ENCODE measurements at places on chromosomes 5 and 9.

DNA sequence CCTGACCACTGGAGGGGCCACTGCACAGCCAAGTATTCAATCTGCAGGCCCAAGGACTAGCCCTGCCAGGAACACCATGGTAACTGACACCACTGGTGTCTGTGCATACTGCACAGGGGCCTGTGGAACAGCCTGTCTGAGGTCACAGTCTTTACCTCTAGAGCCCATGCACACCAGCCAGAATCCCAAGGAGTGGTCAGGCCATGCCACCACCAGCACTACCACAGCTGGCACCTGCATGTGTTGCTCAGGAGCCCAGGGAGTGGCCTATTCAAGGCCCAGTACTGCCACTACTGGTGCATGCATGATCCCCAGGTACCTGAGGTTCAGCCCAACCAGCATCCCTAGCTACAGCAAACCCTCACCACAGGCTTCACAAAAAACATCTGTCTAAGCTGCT lies 546.0 kb upstream of the RGMB start:
- DNase-seq, result no peak

DNA sequence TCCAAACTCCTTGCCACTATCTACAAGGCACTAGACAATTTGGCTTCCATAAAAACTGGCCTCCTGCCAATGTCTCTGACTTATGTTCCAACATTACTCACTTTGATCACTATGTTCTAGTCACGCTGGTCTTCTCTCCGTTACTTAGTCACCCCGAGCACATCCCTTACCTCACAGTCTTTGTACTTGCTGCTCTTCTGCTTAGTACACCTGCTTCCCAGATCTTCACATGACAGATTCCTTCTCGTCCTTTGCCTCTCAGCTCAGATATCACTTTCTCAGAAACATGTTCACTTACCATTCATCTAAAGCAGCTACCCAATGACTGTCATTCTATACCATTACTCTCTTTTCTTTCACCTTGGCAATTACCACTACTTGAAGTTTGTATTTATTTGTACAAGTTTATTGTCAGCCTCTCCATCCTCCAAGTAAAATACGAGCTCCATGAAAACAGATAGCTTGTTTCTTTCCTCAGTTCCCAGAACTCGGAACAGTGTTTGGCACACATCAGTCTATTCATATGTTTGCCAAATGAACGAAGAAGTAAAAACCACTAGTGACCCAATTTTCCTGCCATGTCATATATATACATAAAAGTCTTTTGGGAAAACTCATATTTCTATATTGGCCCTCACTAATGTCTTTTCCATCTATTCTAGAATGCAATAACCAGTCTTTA lies 5.9 kb upstream of the SLC22A5 start:
- no peak for DNase-seq

- no peak for DNase-seq
These were observed 31.7 kb downstream of the UGCG start for GRCh38 chr9:111928359-111928720.

DNA sequence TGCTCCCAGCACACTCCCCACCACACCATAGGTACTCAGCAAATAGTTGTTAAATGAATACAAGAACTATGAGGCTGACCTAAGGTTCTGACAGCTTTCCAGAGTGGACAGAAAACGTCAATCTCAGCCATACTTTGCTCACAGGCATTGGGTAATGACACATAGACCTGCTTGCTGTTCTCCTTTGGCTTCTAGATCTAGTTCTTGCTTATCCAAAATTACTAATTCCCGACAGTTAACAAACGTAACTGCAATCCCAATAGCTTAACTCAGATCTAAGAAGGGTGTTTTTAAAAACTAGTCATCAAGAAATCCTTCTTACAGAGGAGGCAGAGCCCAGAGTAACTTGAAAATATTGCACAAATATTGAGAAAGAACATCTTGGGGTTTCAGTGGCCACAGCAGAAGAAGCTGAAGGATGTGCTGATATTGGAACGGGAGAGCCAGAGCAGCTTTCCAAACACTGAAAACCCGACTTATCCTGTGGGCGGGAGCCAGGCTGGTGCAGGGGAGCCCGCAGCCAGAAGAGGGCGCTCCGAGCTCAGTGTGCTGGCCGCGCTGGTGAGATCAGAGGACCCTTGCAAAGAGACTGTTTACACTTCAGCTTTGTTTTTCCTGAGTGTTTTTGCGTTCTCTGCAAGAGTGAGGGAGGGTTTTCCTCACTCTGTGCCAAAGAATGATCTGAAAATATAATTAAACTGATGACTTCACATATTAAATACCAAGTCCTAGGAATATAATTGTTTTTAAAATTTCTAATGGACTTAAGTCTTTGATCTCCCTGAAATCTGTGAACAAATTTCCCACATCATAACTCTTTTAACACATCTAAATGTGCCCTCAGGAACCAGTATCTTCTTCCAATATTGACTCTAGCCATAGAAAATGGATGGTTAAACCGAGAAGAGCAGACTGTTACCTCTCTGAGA lies 30.3 kb downstream of the FGF1 start:
- peak; percentile 33 for DNase-seq

DNA sequence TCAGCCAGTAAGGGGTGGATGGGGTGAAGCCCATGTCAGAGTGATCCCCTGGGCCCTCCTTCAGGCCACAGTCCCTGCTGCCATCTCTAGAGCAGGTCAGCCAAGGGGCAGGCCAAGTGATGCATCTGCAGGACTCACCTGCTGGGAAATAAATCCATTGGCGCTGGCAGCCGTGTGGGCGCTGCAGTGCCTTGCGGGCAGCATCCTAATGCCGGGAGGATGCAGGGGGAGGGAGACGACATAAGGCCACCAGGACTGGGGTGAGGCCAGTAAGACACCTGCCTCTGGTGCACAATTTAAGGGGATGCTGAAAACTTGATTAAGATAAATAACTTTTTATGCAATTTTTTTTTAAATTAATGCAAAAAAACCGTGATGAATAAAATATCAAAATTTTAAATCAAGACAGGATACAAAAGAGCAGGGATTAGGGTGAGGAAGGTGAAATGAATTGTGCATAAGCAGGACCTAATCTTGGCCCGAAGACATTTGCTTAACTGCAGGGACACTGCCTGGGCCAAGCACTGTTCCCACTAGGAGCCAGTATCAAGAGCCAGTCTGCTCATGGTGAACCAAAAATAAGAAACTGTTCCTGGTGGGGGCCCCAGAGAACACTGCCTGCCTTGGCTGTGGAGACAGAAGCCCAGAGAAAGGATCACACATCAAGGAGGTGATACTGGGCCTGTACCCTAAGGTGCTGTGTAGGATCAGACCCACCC lies 67.5 kb upstream of the CPLX2 start:
- DNase-seq, result no peak

GRCh38 chr9:297104-297972 lies 82.7 kb downstream of the DOCK8 start:
- no peak for DNase-seq

DNA sequence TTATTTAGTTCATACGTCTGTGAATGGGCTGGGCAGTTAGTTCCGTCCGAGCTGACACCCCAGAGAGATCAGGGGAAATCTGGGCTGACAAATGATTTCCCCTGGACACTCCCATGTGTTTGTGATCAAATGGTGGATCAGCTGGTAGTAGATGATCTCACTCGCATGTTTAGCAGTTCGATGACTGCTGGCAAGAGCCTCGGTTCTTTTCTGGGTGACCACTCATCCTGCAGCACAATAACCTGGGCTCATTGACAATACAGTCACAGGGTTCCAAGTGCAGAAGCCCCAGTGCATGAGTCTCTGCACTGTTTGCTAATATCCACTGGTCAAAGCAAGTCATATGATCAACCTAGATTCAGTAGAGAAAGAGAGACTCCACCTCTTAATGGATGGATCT lies 155.9 kb downstream of the NR2F1-AS1 start:
- no peak for DNase-seq

DNA sequence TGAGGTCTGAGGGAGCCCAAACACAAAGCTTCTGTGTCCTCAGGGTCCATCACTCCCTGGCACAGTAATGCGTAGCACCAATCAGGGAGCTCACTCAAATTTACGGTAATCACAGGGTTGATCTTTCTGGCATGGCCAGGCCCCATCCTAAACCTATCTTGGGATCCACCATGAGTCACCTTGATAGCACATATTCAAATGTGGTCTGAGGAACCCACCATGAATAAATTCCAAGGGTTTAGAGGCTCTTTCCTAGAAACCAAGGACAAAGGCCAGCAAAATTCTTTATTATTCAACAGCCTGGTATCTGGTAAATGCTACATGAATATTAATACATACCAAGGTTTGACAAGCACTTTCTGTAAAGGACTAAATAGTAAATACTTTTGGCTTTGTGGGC lies 254.5 kb downstream of the TLR4 start:
- no peak for DNase-seq

GRCh38 chr5:34051374-34051980 lies 8.5 kb upstream of the C1QTNF3 start:
- no peak for DNase-seq

Measured in stimulated activated CD4-positive, alpha-beta T cell treated with anti-CD3 and anti-CD28 coated beads, TNF-alpha, amount 100 ng/mL, for 24 hours (primary cell).